ENCODE measurements at places on chromosomes 5 and 9.

- DNase-seq = peak; percentile 43
These were observed 3.5 kb upstream of the EXOSC2 start for GRCh38 chr9:130689937-130690700.

DNA sequence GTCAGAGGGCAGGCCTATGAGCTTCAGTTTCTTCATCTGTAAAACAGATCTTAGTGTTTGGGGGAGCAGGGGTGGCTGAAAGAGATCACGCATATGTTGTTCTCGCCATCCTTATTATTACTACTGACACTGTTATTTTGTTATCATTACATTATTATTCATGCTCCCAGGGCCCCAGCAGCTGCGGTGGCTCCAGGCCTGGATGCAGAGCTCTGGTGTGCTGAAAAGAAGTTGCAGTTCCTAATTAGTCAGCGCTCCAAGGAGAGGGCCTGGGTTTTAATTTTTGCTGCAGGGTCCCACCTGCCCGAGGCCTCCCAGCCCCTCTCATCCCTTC, 19.5 kb downstream of the CXXC5 start:
- DNase-seq = no peak

DNA sequence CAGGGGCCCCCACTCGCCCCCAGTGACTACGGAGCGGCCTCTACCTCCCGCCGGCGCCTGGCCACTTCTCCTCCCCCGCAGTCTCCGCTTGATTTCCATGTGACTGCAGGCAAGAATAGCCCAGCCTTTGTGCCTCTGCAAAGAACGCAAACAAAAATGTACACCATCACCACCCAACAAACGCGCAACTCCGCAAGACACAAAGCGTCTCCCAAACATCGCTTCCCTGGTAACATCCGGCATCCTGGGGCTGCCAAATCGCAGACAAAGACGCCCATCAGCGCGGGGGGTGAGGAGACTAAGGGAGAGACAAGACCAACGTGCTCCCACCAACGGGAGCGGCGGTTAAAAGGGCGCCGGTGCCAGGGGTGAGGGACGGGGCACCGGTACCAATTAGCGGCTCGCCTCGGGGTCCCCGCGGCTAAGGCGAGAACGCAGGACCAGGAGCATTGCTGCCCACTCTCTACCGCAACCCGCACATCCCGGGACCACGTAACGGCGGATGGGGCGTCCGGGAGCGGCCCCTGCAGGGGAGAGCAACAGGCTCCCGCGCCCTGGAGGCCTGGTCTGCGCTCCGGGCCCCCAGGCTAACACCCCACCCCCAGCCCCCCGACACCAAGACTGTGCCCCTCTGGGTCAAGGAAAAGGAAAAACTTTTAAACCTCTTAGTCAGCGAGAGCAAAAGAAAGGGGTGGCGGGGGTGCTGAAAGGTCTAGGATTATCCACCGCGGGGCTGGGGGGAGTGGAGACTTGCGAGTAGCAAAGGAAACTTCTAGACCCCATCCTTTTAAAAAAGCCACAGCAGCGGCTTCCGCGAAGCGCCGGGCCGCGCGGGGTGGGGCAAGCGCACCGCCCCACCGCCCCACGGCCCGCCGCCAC, 885 bp downstream of the MPDZ start:
- DNase-seq = no peak

- DNase-seq = no peak
These were observed 437.3 kb upstream of the MPDZ start for GRCh38 chr9:13716601-13717321.

GRCh38 chr9:23172979-23173637, 652.9 kb downstream of the ELAVL2 start:
- DNase-seq = no peak

GRCh38 chr5:23506329-23507236, 826 bp upstream of the PRDM9 start:
- no peak for DNase-seq

DNA sequence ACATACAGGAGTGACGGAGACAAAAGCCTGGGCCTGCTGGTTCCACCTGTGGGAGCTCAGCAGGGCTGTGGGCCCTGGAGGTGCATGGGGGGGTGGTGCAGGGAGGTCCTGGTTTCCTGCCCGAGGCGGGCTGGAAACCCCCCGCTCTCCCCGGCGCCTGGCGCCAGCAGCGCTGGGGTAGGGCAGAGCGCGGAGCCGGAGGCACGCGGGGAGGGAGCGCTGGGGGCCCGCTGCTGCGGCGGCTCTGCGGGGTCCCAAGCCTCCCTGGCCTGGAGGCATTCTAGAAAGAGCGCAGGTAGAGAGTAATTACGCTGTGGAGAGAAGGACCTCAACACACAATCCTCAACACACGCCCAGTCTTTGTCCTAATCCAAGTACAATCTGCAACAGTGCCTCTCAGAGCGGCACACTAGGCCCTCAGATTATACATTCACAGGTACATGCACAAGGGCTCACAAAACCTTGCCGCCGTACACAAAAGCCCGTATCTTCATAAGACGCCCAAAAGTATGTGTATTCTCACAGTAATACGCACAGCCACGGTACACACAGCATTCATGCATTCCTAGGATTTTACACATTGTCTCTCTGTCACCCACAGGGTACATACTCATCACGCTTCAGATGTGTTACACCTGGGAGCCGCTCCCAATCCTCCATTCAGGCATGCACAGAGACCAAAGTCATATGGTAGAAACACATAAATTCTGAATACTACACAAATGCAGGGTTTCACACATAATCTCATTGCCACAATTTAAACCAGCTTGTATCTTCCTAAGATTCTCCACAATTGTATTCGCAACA, 2.1 kb upstream of the HAND1 start:
- DNase-seq = peak; percentile 64
